ENCODE measurements at places on chromosomes 2 and 18.

GRCh38 chr2:70920367-70920715, 15.4 kb upstream of the ATP6V1B1 start:
- DNase-seq = no peak

- no peak for DNase-seq
Observed at GRCh38 chr18:36303211-36303844, 5.8 kb downstream of the FHOD3 start.

GRCh38 chr2:16161768-16162490, 221.6 kb downstream of the MYCN start:
- no peak for DNase-seq

GRCh38 chr2:152335016-152335725, at the start of gene FMNL2:
TSS of gene FMNL2 (plus strand) at chr2:152335174.
- peak; percentile 78 for DNase-seq

GRCh38 chr18:13017247-13017875, 26.2 kb downstream of the CEP192 start:
- DNase-seq = no peak

DNA sequence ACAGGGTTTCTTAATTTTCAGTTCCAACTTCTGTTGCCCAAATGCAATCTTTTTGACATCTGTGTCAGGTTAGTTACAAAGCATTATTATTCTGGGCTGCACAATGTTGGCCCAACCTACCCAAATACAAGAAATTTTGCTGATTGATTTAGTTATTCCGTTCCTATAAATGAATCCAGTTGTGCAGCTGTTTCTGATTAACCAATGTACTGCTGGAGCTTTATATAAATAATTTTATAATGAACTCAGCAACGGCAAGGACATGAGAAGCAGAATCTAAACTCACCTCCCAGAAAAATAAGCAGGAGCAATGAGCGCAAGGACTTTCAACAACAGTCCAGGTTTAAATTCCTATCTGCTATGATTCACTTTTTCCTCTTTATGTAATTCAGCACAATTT, 76.3 kb upstream of the WIPF1 start:
- no peak for DNase-seq

DNA sequence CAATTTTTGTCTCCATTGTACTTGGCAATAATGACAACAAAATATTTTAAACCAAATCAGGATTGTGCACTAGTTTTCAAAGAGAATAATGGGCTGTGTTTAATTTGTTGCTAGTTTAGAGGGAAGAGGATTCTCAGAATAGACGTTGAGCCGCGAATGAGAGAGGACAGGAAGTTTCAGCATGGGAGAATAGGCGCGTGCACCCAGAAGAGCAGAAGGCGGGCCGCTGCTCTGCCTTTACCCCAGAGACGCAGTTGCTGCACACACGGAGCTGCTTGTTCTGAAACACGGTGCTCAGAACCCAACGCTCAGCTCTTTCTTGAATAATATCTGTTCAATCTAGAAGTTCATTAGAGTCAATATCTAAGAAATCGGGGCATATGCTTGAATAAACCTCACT, 223.4 kb downstream of the MYT1L start:
- DNase-seq = no peak

- DNase-seq = no peak
Observed at GRCh38 chr2:108919571-108920373, 69.2 kb downstream of the EDAR start.

DNA sequence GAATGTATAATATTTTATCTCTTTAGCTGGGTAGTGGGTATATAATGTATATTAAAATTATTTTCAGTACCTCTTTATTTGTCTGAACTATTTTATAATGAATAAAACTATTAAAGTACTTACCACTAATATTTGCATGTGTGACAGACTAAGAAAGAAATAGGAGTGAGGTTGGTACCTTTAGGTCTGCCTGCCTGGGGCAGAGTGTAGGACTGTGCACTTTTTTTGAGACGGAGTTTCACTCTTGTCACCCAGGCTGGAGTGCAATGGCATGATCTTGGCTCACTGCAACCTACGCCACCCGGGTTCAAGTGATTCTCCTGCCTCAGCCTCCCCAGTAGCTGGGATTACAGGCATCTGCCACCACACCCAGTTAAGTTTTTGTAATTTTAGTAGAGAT, 18.8 kb downstream of the NCOA1 start:
- no peak for DNase-seq

DNA sequence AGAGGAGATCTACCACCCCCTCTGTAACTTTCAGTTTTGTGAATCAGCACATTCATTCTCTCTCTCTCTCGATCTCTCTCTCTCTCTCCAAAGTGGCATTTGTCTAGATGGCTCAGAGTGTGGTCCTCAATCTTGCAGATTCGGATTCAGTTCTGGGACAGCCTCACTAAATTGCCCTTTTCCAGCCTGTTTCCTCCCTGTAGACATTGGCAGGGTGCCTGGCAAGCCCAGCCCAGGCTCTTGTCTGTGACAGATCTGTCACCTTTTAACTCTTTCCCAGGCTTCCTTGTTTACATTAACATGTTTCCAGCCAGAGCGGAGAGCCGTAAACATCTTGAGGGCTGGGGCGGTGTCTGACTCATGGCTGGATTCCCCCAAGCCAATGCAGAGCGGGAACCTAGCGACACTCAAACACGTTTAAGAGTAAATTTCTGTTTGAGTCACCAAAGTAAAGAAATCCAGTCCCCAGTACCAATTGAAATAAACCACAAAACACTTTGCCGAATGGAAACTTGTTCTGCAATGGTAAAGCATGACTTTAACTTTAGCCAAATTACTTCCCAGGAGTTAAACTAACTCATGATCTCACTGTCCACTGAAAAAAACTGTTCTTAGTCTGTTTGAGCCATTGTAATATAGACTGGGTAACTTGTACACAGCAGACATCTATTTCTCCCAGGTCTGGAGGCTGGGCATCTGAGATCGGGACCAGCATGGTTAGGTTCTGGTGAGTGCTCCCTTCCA, 6.6 kb upstream of the CYP27C1 start:
- DNase-seq = no peak

DNA sequence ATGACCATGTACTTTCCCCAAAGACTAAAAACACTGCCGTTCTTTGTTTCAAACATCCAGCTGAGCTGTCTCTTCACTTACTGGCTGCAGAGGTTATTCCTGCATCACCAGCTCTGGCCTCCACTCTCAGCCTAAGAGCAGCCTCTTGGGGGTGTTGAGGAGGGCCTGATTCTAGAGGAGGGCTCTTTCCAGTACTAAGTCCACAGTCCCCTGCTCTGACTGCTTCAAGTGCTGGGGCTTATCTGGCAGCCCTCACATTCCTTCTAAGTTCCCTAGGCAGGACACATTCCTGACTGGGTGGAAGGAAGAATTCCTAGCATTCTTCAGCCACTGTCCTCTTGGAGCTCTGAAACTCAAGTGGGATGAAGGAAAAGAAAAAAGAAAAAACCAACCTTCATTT, 32.9 kb upstream of the EHBP1 start:
- DNase-seq = no peak

DNA sequence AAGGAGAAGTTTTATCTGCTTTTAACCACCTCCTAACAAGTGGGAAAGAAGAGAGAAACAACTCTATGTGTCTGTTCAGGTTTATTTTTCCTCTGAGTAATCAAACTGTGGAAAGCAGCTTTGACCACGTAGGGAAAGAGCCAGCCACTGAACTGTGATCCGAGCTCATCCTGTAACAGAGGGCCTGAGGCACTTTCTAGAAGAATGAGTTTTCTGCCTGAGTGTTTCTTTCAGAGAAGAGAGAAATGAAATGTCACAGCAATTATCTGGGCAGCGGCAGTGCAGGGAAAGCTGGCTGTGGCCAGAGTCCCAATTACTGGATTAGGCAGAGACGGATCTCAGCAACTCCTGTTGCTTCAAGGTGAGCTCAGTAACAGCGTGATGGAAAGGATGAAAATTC, 151.9 kb downstream of the CD226 start:
- DNase-seq = peak; percentile 58

DNA sequence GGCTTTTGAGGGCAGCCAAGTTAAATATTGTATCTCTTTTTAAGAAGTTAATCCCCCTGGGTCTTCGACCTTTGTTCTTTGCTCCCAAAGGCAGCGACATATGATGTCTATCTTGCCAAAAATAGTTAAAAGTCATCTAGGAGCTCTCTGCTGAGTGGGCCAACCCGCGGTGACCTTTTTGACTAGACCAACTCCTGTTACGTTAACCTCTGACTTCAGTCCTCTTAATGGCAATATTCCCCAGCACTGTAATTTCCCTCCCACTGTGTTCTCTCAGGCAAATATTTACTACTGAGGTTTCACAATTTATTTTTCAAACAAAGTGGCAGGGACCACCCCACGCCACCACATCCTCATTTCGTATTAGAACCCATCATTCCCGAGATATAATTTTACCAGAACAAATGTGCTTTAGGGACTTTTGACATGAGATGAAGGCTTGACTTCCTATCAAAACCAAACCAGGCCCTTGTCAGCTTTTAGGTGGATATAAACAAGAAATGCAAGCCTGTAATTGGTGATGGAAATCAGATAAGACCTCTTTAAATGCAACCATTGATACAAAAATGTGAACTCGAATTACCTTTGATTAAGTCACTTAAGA, 764.7 kb downstream of the SATB2 start:
- peak; percentile 61 for DNase-seq

DNA sequence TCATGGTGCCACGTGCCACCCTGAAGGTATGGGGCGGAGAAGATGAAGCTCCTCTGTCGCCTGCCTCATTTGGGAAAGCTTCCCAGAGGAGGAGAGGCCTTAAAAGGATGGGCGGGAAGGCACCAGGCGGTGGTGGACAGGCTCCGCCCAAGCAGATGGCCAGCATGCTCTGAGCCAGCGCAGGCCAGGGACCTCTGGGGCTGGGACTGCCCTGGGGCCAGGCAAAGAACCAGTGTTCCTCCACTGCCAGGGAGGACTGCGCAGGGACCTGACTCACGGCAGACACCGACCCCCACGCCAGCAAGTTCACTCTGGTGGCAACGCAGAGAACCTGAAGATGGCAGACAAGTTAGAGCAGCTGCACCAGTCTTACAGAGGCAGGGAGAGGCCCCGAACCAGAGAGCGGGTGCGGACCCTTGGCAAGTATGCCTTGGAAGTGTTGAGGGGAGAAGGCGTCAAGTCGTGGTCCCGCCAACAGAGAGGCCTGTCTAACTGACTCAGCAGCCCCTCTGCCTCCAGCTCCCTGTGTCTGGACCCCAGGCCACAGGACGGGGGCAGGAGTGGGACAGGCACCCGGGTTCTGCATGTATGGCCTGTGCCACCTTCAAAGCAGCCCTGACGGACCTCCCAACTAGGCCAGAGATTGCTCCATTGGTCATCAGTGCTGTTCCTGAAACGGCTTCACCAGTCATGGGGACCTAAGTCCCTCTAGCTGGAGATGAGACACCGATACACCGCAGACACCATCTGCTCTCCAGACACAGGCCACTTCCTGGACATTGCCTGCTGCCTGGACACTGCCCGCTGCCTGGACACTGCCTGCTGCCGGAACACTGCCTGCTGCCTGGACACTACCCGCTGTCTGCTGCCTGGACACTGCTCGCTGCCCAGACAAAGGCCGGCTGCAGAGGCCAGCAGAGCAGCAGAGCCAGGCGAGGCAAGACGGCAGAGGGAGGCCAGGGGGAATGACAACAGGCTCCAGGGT, 124.7 kb downstream of the HDAC4 start:
- no peak for DNase-seq

- no peak for DNase-seq
Observed at GRCh38 chr18:53819174-53819573, 405.3 kb downstream of the MBD2 start.

- peak; percentile 69 for DNase-seq
Observed at GRCh38 chr2:39696838-39697237, 31.1 kb downstream of the TMEM178A start.

- DNase-seq = peak; percentile 69
Observed at GRCh38 chr2:235746257-235746934, 252.6 kb downstream of the AGAP1 start.

DNA sequence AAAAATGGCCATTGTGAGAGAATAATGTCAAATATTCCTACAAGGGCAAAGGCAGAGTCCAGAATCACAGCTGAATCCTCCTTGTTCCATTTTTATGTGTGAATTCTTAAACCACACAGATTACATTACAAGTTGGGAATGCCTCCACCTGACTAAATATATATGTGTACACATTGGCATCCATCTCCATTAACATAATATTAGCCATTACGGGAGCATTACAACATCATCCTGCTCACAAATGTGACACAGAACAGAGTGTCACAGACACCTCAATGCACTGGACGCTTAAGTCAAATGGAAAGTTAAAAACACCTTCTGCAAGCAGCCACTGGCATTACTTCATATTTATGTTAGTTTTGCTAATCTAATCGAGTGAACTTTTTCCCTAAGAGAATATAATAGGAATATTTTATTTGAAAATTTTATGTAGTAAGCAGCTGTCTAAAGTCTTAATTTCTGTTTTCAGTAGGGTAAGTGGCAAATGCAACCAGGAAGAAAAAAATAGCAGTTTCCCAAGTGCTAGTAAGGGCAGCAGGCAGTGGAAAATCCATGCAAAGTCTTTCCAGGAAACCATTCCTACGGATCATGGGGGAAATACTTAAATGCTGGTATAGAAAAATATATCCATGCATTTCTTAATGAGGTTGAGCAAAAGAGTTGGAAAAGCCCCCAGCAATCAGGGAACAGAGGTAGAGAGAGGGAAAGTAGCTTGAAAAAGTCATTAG, 255.6 kb downstream of the OSR1 start:
- DNase-seq = no peak

- no peak for DNase-seq
Observed at GRCh38 chr18:56238576-56238975, 399.8 kb downstream of the TXNL1 start.

DNA sequence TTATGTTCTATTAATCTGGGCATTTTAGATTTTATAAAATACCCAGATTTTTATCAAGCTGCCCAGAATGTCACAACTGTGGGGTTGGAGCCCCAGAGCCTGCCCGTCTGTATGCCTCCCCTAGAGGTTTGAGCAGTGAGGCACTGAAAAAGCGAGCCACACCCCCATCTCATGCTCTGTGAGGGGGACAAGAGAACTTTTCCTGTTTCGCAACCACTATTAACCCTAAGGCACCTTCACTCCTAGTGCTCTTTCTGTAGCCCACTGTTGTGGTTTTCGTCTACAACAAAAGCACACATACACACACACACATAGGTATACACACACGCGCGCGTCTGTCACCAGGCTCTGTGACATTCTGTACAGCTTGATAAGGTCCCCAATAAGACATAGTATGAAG, 38.0 kb downstream of the DCDC2C start:
- DNase-seq = no peak

DNA sequence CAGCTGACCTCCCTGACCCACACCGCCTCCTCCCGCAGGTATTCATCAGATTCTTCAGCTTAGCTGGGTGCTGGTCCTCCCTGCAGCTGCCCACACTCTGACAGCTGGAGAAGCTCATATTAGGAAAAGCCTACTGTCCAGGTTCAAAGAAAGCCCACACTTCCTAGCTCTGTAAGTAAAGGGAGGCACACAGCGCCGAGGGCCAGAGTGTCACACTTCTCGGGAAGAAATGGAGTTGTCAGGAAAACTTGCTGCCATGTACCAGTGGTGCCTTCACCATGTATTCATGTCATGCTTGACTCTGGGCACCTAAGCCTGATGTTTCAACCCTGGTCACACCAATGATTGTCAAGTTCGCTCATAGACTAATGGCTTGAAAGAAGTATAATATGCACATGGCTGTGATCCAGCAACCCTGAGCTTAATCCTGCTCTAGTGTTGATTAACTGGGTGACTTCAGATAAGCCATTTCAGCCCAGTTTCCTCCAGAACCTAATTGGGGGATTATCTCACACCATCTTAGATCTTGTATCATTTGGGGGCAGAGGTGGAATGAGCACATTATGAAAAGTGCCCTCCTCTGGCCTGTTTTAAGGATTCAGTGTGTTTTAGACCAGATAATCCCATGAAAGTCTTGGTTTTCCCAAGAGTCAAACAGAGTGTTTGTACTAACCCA, 180.3 kb upstream of the PARD3B start:
- DNase-seq = no peak

- DNase-seq = no peak
Observed at GRCh38 chr2:202564226-202564625, 70.5 kb upstream of the FAM117B start.
